ENCODE measurements at places on chromosomes 1 and 21.

- no peak for DNase-seq
Observed at GRCh38 chr1:240649733-240650721, 38.1 kb upstream of the GREM2 start.

DNA sequence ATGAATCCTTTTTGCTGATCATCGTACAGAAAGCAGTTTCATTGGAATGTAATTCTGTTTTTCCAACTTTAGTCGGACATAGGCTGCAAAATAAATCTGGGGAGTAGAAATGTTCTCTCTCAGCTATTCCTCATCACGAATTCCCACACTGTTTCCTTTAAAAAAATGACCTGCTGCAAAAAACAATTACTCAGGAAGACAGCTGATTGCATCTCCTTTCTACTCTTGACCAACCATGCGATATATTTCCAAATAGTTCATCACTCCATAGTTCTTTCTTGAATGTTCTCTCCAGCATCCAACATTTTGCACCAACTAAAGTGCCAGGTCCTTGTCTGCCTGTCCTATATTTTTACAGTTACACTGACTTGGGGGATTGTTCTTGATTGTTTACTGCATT lies 96.4 kb downstream of the S1PR1 start:
- DNase-seq, result no peak

DNA sequence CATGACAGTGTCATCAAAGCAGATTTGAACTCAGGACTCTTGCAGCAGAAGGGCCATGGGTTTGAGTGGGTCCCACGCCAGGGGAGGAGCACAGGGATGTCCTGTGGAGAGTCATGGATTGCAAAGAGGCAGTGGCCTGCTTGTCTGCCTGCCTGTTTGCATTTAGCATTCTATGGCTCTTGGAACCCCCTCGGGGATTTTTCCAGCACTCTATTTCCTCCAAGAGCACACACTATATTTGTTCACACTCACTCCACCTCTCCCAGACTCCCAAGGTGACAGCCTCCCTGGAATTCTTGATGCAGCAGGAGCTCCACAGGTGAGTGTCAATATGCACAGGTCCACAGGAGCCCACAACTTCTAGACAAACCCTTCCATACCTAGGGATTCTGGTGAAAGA lies 73.1 kb upstream of the LRRN2 start:
- no peak for DNase-seq

DNA sequence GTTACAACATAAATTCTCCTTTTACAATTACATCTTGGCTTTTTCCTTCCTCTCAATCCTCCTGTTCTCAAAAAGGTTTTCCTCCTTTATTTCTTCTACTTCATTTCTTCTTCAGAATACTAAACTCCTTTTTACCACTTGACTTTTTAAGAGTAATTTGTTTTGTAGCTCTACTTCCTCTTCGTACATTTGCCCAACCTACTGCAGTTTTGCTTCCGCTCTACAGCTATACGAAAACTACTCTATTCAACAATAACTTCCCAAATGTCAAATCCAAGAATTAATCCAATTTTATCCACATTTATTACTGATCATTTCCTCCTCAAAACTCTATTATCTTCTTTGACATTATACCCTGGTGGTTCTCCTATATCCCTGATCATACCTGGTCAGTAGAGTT lies 3.4 kb downstream of the GDAP2 start:
- DNase-seq, result no peak

- no peak for DNase-seq
Observed at GRCh38 chr1:94876362-94876761, 50.5 kb downstream of the CNN3 start.

DNA sequence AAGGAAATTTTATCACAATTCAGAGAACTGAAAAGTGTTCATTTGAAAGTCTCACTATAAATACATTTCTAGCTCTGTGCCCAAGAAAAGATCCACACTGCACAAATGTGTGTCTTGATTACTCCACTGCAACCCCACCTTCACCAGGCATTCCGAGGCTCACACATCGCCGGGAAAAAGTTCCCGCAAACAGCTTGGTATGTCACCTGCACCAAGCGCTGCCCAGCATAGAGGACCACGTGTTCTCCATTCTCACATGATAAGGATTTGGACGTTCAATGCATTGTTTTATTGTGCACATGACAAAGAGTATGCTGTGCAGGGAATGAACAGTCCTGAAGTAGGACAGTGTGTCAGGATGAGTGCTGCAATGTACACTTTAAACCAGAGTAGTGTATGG lies 70.1 kb downstream of the ERG start:
- no peak for DNase-seq

GRCh38 chr1:228347181-228347580 lies 59.5 kb downstream of the TRIM11 start:
- no peak for DNase-seq

DNA sequence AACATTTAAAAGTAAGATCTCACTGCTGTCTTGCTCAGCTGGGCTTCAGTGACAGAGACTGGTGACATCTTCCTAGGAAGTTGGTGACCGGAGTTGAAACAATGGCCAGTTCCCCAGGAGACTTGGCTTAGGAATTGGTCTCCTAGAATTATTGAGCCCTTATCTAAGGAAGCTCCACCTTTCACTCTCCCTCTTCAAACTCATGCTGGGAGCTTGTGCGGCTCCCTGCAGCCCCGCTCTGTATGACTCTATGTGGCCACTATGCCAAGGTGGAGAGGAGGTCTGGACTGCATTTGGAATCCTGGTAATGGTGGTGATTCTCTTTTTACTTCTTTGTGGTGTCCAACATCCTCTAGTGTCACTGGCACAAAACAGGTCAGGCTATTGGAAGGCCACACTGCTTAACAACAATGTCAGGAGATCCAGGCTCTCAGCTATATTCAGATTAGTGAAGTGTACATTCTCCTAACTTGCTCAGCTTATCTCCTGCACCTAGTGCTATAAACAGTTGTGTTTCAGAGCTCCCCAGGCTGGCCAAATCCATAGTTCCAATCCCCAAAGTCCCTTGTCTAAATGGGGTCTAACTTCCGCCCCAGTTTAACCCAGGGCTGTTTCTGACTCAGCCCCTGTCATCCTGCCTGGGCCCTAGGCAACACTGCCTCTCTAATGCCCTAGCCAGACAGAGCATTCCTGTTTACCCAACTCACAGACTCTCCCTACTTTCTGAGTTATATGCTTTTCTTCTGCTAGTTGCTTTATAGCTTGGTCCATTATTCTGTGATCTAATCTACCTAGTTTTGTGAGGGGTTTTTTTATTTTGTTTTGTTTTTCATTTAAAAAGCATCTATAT lies 18.3 kb downstream of the ATP2B4 start:
- DNase-seq, result no peak

DNA sequence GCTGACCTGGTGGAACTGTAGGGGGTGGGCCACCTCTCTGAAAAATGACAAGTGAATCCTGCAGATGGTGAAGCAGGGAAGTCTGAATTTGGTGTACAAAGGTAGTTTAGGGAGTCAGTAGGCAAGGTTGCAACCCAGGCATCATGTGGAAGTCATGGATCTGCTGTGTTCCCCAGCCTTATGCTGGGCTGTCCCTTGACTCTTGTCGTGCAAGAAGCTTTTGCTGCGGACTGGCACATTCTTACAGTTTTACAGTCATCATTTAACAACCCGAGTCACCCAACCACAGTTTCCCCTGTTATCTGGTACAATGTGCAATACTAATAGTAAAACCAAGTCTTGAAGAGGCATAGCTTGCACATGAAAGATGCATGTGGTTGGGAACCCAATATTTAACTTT lies 13.2 kb downstream of the RHOU start:
- no peak for DNase-seq

- no peak for DNase-seq
Observed at GRCh38 chr1:156693848-156694689, 11.3 kb downstream of the CRABP2 start.

GRCh38 chr1:32636914-32637645 lies 13.3 kb downstream of the ZBTB8OS start:
- DNase-seq, result no peak

- no peak for DNase-seq
Observed at GRCh38 chr1:15712168-15712567, 23.9 kb upstream of the SLC25A34 start.

All from stimulated activated CD4-positive, alpha-beta T cell treated with anti-CD3 and anti-CD28 coated beads, Interleukin-2, amount 100 ng/mL, for 48 hours (primary cell).